Urinary bladder (tissue), 4 donors: ENCODE measurements at places on chromosomes 7 and 10. TPM values are rescaled to one million over a fixed set of nuclear protein-coding genes. Genes with fewer than 3 reads are reported as not detected.

GRCh38 chr7:131057794-131058070 lies 269.9 kb upstream of the MKLN1 start:
- no peak for DNase-seq

- no peak for DNase-seq
Observed at GRCh38 chr7:17123020-17123419, 175.4 kb upstream of the AHR start.

- no peak for DNase-seq
Observed at GRCh38 chr10:33216661-33217427, 117.6 kb downstream of the NRP1 start.

GRCh38 chr7:65462148-65462716 lies 88.6 kb downstream of the ZNF92 start:
- no peak for DNase-seq

GRCh38 chr10:44478040-44478439 lies 93.1 kb upstream of the CXCL12 start:
- no peak for DNase-seq

DNA sequence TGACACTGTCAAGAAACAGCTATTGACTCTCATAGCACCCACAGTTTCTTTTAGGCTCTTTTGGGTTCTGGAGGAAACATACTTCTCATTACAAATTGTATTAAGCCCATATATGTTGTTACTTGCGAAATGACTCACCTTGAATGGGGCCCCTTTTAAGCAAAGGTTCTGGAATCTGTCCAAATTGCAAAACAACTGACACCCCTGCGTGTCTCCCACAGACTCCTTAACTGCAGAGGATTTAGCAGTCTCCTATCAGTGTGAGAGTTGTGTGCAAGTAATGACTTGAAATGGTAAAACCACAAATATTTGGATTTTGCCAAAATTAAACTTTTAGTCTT lies 192.3 kb downstream of the DNAJC1 start:
- DNase-seq = no peak

GRCh38 chr10:29877793-29878491 lies 181.4 kb downstream of the JCAD start:
- DNase-seq = no peak

DNA sequence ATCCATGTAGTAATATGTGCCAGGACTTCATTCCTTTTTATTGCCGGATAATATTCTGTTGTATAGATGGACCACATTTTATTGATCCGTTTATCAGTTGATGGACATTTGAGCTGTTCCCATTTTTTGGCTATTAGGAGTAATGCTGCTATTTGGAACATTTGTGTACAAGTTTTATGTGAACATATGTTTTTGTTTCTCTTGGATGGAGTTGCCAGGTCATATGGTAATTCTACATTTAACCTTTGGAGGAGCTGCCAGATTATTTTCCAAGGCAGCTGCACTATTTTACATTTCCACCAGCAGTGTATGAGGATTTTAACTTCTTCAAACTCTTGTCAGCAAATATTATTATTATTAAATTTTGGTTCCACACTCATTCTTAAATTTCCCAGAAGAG lies 59.2 kb downstream of the C10orf90 start:
- DNase-seq = no peak

TSPAN12 gene
- 13.8 TPM for polyA plus RNA-seq

FANK1 gene
- 1.5 TPM for polyA plus RNA-seq

CACNA2D1 gene
- 18.7 TPM for polyA plus RNA-seq
